ENCODE measurements at places on chromosomes 2 and 18. TPM values are rescaled to one million over a fixed set of nuclear protein-coding genes. Genes with fewer than 3 reads are reported as not detected.

Gene KANSL1L
- 14.2 TPM for total RNA-seq

DNA sequence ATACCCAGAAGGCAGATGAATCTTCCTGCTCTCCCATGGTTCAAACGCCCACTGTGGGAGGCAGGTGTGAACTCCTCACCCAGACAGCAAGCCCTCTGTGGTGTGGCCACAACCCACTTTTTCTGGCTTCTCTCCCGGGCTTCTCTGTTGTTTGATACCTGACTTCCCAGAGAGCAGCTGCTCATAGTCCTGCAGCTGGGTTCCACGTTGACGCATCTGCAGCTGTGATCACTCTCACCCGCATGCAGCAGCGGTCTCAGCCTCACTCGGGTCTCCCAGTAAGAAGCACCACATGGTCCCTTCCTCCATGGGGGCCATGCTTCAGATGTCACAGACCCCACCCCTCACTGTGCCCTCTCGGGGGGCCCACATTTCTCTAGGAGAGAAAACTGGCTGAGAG, 3.5 kb downstream of the ASPRV1 start:
- no peak for DNase-seq

Gene LCT
- not detected for total RNA-seq

GRCh38 chr2:120747706-120748105, 12.0 kb downstream of the GLI2 start:
- no peak for DNase-seq

DNA sequence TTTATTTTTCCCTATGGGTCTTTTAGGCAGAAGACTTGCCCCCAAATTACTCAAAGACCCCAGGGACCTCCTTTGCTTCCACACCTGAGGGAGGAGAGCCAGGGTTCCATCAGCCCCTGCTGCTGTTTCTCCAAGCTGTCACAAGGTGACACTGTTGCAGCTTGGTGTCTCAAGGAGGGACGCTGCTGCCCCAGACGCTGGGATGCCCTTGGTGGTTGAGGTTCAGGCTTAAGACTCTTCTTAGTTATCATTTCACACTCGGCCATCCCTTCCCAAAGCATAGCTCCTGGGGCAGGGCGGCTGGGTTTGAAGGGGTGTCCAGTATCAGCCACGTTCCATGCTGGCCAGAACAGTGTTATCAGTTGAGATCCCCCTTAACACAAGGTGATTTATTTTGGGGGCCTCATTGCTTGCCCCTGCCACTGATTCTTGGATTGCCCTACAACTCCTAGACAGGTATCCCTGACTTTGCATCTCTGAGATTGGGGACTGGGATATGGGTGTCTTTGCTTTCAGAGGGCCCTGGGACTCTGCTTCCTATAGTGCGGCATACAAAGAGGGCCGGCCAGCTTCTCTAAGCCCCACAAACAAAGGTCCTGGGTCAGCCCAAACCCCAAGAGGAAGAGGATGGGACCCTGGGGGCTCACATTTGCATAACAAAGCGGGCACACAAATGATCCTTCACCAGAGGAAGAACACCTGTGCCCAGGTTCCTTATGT, 22.7 kb downstream of the GPR55 start:
- DNase-seq = peak; percentile 42

GRCh38 chr18:23523429-23524212, 20.3 kb downstream of the RMC1 start:
- no peak for DNase-seq

DNA sequence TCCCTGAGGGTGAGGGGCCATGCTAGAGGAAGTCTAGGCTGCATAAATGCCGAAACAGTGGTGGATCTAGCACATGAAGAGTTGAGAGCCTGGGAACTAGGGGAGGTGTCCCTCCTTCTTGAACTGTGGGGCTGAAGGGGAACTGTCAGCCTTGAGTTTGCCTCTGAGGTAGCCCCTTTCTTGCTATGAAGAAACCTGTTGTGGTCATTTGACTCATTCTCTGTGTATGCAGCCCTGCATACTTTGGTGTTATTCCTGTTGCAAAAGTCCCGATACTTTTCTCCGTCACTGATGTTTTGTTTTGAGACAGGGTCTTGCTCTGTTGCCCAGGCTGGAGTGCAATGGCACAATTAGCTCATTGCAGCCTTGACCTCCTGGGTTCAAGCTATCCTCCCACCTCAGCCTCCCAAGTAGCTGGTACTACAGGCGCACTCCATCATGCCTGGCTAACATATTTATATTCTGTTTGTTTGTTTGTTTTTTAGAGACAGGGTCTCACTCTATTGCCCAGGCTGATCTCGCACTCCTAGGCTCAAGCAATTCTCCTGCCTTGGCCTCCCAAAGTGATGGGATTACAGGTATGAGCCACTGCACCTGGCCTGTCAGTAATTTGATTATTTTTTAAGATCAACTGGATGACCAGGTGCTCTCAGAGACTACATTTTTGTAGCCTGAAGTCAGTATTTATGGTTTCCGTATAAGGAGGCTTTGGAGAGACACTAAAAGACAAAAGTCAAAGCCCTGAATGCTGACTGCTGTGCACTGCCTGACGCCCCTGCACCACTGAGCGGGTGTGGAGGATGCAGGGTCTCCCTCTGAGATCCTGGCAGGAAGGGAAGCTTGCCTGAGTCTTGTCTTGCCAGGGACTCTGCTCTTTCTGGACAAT, 126.0 kb upstream of the MSH6 start:
- DNase-seq = no peak

DNA sequence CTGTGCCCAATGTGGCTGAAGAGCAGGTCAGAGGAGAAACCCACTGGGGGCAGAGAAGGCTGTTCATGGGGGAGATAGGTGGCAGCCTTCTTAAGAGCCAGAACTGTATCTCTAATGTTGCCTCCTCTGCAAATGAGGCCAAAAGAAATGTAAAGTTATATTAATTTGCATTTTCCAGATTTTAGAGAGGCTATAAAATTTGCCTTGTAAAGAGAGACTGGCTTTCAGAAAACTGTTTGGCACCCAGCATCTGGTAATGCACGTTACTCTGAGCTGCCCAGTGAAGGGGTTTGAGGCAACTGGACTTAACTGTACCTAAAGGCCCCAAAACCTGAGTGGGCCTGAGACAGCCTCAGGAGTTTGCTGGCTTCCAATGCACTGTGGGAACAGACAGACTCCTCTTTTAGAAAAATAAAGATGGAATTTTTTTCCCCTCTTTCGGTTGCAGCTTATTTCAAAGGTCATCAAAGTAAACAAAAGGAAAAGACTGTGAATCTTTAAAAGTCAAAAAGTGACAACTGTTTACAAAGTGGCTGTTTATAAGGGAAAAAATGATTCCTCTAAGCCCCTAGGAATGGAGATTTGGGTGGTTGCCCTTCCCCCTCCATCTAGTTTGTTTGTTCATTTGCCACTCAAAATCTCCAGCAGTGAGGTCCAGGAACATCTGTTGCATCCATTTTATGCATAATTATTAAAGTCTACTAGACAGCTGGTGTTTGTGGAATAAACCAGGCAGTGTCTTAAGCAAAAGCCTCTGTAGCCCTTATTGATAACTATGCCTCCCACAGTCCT, 132.2 kb upstream of the ZFP36L2 start:
- no peak for DNase-seq

- DNase-seq = no peak
Observed at GRCh38 chr2:202261531-202261930, 4.0 kb upstream of the NOP58 start.

Gene UPP2
- 0.91 TPM for total RNA-seq

Gene AKAIN1
- 0.88 TPM for total RNA-seq

DNA sequence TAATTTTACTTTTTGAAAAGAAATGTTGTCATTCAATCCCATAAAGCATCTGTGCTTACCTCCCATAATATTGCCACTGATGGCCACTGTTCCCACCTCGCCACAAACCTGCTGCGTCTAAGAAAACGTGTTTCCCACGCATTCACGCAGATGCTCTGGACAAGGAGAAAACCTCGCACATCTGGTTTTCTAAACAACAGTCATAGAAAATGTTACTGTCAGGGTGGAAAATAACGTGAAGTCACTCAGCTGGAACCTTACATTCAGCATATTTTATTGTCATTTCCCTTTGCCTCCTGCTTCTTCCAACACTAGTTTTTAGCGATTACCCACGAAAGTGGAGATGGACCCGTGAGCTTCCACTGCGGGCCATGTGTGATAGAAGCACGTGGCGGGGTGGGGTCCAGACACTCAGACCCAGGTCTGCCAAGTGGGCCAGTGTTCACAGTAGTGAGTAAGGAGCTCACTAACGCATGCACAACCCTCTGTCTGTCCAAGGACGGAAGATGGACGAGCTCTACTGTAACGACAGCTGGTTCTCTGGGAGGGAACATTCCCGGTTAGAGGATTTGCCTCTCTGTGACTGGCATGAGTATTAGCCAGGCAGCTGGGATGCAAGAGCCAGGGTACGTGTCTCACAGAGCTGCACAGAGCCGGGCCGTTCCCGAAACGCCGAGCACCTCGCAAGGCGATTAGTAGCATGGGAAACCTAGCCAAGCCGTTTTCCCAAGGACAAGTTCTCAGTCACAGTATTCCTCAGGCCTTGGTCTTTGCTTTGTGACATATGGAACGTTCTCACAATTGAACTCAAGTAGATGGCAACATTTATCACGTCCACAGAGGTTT, 94.5 kb downstream of the MTCL1 start:
- no peak for DNase-seq

GRCh38 chr2:32355976-32356680, 695 bp upstream of the BIRC6 start:
- DNase-seq = no peak

Gene ACVR1C
- total RNA-seq = 2.2 TPM

DNA sequence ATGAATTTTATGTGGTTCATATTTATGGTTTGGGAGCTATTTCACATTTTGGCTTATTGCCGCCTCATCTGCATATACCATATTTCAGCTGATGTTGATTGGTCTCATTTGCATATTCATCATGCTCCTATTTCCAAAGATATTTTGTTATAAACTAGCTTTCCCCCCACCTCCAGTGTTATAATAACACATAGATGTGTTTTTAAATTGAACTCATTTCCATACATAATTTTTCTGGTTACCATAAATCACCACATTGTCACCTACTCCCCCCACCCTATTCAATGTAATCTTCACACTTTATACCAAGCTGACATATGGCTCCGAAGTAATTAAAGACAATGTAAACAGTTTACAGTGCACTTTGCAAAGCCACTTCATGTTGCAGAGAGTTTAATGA, 101.2 kb downstream of the FSHR start:
- no peak for DNase-seq

Gene ZSWIM2
- not detected for total RNA-seq

Gene PREPL
- total RNA-seq = 15.4 TPM

Gene REG1B
- 4.9 TPM for total RNA-seq

Gene SERPINB10
- total RNA-seq = not detected

Gene DUSP19
- total RNA-seq = 1.2 TPM

DNA sequence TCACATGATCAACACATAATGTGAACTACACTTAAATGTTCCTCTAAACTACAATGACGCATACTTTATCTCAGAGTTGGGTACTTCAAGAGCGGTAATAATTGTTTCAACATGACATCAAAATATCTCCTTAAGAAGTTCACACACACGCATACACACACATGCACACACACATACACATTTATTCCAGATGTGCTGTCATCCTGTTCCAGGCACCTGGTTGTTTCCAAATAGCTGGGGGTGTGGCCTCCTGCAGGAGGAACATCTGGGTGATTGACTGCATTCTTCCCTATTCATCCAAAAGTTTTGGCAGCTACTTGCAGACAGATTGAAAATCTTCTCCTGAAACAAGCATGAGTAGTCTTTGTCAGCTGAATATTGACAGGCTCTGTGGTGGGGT, 37.9 kb upstream of the PIK3C3 start:
- DNase-seq = no peak

- DNase-seq = no peak
Observed at GRCh38 chr2:84808279-84808678, 72.6 kb downstream of the TRABD2A start.

DNA sequence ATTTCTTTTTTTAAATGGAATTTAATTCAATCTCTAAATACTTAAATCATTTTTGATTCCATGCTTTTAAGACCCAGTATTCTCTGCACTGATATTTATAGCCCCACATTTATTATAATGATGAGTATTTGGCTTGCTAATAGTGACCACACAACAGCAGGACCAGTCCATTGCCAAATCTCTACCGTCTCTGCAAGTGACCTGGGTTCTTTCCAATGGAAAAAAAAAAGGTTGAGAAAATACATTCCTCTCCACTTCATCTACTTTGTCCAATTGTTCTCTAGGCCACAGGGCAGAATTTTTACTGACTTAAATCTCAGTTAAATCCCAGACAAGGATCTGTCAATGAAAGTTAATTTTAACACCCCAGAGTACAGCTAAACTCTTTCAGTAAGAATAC, 20.5 kb downstream of the GRB14 start:
- no peak for DNase-seq

GRCh38 chr2:111053825-111054515, 66.7 kb upstream of the BCL2L11 start:
- no peak for DNase-seq

GRCh38 chr2:121237336-121237979, 47.5 kb downstream of the TFCP2L1 start:
- no peak for DNase-seq

GRCh38 chr2:240567872-240568677, at the start of gene RNPEPL1:
TSS of gene RNPEPL1 (plus strand) at chr2:240568484. CDS start at chr2:240568587, 103 bp downstream.
- peak; percentile 61 for DNase-seq

- no peak for DNase-seq
Observed at GRCh38 chr2:229974266-229974665, 52.0 kb downstream of the FBXO36 start.

Gene HNRNPA3
- total RNA-seq = 55.1 TPM

- DNase-seq = no peak
Observed at GRCh38 chr18:64645753-64646152, 496.9 kb upstream of the LINC00305 start.

GRCh38 chr2:85588645-85589044, 4.4 kb downstream of the VAMP5 start:
- no peak for DNase-seq

Gene EPB41L3
- 4.0 TPM for total RNA-seq

DNA sequence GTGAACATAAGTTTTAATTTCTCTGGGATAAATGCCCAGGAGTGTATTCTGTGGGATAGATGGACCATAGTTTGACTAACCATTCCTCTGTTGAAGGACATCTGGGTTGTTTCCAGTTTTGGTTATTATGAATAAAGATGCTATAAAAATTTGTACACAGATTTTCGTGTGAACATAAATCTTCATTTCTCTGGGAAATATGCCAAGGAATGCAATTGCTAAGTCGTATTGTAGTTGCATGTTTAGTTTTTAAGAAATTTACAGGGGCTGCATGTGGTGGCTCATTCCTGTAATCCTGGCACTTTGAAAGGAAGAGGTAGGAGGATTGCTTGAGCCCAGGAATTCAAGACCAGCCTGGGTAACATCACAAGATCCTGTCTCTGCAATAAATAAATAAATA, 6.9 kb upstream of the SLC11A1 start:
- DNase-seq = no peak

Gene GREB1
- total RNA-seq = 22.4 TPM

Gene CABYR
- not detected for total RNA-seq
